Hair follicle dermal papilla cell (primary cell): ENCODE measurements at places on chromosomes 13 and 19. TPM values are rescaled to one million over a fixed set of nuclear protein-coding genes. Genes with fewer than 3 reads are reported as not detected.

Gene IZUMO2
- not detected in 2 replicates for total RNA-seq

Gene RB1
- 29.6 and 32.5 TPM in 2 replicates for total RNA-seq

Gene RGL3
- total RNA-seq, result 0.16 and 1.6 TPM in 2 replicates

Gene SOX1
- total RNA-seq, result not detected in 2 replicates

Gene SPINT2
- total RNA-seq, result 15.8 and 16.1 TPM in 2 replicates
